CD4-positive, alpha-beta T cell treated with Interleukin-17A for 4 hours (primary cell): ENCODE measurements at places on chromosomes 13 and 19.

GRCh38 chr13:33639626-33640080, 178.3 kb upstream of the RFC3 start:
- no peak for DNase-seq

- no peak for DNase-seq
Observed at GRCh38 chr13:18965347-18965855, 216.2 kb downstream of the TUBA3C start.

DNA sequence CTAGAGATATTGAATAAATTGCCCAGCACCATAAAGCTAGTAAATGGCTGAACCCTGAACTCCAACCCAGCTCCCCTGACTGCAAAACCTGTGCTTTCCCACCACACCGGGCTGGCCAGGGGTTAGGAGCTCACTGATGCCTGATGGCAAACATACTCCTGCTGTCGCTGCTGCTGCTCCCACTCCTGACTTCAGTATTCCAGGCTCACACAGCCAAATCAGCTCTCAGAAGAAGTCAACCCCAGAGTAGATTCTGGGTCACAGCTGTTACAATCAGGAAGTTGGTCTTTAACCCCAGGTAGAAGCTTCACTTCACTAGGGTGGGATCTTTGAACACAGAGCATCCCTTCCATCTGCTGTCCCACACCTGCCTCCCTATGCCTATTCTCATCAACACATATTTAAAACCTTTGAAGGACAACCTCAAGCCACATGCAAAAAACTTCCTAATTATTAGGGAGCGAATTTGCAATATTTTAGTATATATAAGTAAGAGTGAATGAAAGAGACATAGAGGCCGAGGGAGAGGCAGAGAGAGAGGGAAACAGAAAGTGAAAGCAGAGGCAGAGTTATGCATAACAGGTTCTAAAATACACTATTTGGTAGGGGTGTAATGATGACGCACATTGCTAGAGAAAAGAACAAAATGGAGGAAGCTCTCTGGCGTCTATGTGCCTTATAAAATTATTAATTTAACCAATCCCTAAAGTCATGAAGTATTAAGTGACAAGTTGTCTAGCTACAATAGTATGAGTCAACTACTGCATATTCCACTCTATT, 99.4 kb upstream of the SERP2 start:
- DNase-seq, result peak; percentile 35

GRCh38 chr13:29539856-29540255, 55.6 kb downstream of the SLC7A1 start:
- DNase-seq, result no peak

GRCh38 chr19:29964171-29964570, 22.1 kb downstream of the URI1 start:
- no peak for DNase-seq

GRCh38 chr13:43797869-43798268, 11.1 kb upstream of the ENOX1 start:
- DNase-seq, result no peak

DNA sequence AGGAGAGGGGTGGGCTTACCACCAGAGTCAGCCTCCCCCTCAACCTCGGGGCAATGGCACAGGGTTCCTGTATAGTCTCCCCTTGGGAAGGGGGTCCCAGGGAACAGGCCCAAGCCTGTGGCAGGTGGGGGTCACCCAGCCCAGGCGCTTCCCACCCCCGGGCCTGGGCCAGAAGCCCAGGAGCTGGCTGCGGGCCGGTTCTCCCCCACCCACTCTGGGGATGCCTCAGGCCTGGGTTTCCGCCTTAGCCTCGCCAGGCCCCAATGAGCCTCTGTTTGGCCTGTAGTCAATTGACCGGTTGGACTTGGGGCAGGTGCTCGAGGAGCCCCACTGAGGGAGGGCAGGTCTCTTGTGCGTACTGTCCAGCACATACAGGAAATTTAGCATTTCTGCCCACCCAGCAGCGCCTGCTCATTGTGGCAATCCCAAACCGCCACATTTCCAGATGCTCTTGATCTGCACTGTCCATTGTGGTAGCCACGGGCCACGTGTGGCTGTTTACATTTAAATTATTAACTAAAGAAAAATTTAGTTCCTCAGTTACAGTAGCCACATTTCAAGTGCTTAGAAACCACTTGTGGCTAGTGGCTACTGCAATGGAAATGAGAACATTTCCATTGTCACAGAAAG, 9.9 kb downstream of the LYL1 start:
- no peak for DNase-seq

GRCh38 chr13:40079721-40080120, 424.3 kb downstream of the COG6 start:
- no peak for DNase-seq

DNA sequence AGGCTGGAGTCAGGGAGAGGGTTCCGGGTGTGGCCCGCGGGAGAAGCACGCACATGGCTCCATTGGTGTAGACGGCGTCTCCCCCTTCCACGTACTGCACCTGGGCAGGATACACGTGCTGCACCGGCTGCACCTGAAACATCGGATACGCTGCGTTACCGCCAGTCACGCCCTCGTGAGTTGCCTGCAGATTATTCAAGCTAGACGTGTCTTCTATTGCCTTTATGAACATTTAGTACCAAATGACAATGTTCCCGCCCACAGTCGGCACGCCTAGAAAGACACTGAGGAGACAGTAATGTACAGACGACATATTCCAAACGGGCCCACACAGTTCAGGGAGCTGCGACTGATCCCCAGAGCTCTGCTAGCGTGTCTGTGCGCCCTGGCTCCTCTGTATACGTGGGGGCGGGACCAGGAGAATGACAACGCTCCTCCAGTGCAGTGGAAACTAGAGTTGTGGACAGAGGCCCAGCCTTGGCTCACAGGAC, 64.1 kb upstream of the RANBP3 start:
- DNase-seq, result no peak

DNA sequence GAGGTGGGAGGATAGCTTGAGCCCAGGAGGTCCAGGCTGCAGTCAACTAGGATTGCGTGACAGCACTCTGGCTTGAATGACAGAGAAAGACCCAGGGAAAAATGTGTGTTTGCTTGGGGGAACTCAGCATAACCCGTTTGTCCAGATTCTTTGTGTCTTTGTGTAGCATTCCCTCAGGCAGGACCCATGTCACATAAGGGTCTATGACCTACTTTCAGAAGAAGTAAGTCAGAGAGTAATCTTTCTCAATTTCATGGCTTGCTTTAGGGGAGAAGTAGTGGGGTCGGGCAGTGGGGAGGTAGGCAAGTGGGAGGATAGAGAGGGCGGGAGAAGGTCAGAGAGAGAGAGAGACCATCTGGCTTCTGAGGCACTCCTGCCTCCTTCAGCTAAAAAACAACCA, 11.9 kb upstream of the PSPC1 start:
- DNase-seq, result no peak

DNA sequence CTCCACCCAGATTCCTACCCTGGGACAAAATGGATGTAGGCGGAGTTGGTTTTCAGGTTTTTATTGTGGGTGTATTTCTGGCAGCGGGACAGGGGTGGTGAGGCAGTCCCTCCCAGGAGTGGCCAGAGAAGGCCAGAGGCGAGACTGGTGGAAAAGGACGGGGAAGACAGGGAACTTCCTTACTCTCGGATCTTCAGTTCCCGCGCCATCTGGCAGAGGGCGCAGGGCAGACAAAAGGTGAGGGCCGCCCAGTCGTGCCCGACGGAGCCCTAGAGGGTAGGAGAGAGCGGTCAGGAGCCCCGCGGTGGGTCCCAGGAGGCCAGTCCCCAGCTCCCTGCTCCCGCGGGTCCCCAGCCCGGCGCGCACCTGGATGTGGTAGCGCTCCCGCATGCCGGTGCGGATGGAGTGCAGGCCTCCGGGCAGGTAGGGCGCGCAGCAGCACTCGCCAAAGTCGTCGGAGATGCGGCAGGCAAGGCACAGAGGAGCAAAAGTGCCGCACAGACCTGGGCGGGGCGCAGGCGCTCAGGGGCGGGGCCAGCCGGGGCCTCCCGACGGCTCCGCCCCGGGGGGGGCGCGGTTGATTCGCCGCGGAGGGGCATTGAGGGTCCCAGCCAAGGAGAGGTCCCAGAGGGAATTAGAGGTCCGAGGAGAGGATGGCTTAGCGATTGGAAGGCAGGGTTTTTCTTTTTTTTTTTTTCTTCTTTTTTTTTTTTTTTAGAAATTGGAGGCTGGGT, 3.0 kb downstream of the CNFN start:
- peak; percentile 79 for DNase-seq

DNA sequence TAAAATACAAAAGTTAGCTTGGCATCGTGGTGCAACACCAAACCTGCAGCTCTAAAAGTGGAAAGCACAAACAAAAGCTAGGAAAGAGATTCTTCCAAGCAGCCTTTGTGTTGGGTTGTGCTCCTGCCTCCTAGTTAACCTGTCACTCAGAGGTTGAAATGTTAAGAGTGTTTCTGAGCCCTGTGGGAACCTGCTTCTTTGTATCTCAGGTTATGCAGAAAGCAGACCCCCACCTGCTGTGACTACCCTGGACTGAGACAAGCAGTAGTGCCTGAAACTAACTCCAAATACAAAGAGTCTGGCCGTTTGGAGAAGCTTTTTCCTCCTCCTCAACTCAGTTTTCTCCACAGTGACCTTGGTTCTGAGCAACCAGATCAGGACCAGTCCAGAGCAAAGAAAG, 158.4 kb upstream of the CSNK1A1L start:
- no peak for DNase-seq

- DNase-seq, result no peak
Observed at GRCh38 chr13:51553531-51553930, 30.7 kb upstream of the WDFY2 start.

- no peak for DNase-seq
Observed at GRCh38 chr13:19658831-19659230, 25.4 kb downstream of the MPHOSPH8 start.

DNA sequence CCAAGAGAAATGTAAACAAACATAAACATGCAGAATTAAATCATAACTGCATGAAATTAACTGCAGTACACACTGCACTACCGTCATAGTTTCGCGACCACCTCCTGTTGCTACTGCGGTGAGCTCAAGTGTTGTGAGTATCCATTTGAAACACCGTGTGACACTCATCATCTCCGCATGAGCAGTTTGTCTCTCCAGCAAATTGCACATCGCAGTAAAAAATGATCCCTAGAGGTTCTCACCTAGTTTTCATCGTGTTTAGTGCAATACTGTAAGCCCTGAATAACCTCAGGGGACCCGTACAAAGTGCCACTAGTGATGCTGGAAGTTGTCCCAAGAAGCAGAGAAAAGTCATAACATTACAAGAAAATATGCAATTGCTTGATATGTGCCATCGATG, 147.7 kb downstream of the DPF1 start:
- no peak for DNase-seq

GRCh38 chr19:17915940-17916593, 16.7 kb upstream of the CCDC124 start:
- no peak for DNase-seq
